ENCODE measurements at places on chromosomes 16 and 17.

- no peak for DNase-seq
Observed at GRCh38 chr16:56781528-56781961, 51.6 kb downstream of the NUP93 start.

DNA sequence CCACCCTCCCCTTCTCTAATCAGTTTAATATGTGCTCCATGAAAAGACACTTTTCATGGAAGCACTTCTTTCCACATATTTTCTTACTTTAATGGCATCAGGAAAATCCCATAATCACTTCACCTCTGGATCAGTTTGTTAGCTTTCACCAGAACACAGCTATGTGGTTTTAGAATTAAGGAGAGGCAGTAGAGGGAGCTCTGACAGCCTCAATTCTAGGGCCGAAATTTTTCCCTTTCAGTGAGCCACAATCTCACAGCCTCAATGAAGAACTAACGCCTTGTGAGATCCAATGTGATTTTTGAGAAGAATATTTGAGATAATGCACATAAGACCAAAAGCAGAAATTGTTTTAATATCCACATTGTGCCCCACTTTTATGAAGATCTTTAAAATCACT lies 1494.0 kb upstream of the CDH8 start:
- DNase-seq = no peak

DNA sequence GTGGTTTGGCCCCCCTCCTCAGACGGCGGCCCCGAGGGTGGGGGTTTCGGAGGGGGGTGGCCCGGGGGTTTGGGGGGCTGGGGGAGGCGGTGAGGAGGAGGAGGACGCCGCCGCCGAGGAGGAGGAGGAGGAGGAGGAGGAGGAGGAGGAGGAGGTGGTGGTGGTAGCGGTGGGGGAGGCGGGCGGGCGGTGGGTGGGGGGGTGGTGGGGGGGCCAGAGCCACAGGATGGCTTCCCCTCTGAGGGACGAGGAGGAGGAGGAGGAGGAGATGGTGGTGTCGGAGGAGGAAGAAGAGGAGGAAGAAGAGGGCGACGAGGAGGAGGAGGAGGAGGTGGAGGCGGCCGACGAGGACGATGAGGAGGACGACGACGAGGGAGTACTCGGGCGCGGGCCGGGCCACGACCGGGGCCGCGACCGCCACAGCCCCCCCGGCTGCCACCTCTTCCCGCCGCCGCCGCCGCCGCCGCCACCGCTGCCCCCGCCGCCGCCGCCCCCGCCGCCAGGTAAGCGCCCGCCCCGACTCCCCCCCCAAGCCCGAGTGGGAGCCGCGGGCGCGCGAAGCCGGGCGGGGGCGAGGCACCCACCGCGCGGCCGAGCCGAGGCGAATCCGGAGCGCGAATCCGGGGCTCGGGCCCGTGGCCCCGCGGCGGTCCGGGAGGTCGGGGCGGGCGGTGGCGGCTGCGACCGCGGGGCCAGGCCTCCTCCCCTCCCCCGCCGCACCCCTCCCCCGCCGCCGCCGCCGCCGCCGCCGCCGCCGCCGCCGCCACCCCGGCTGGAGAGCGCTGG lies 3.8 kb upstream of the CHD3 start:
- peak; percentile 19 for DNase-seq

DNA sequence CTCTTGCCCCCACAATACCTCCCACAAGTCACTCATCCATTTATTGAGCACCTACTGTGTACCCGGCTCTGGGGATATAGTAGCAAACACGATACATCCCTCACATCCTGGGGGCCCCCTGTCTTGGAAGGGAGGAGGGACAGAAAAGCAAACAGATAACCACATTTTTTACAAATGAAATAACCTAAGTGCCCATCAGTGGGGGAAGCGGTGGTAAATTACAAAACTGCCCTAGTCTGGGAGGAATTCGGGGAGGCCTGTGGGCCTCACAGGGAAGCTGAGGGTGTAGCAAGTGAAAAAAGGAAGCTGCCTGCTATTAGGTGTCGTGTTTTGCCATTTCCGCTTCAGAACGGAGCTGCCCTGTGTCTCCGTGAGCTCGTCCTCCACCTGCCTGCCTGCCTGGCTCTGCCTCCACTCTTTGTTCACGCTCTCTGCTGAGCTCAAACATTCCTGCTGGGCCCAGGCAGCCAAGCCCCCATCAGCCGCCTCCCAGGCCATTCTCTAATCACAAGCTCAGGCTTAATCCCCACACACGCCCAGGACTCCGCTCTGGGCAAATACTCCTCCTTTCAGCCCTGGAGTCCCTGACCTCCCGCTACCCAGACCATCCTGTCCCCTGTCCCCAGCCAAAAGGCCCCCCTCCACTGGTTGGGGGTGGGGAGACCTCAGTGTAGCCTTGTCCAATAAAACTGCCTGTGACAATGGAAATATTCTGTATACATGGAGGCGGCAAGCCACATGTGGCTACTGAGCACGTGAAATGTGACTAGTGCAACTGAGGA lies 10.2 kb upstream of the SEC14L5 start:
- no peak for DNase-seq

DNA sequence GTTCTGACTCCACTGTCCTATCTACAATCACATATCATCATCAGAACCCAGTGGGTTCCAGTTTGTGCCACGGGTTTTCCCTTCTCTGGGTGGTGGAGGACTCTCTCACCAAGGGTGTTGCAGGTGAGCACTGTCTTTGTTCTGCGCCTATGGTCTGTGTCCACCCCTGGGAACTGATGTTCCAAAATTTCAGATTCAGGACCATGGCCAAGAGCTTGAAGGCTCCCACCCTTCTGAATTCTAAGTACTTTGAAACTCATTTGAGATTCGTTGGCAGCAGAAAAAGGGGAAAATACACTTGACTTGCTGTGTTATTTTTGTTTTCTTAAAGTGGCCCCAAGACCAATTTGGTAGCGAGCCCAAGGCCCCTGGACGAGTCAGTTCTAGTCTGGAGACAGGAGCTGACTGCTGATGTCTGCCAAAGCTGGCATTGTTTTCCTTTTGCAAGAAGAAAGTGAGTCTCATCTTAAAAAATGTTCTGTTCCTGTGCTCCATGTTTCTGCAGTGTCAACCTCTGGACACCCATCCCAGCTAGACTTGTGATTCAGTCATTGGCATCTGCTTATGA lies 310.9 kb downstream of the HAPSTR1 start:
- no peak for DNase-seq

DNA sequence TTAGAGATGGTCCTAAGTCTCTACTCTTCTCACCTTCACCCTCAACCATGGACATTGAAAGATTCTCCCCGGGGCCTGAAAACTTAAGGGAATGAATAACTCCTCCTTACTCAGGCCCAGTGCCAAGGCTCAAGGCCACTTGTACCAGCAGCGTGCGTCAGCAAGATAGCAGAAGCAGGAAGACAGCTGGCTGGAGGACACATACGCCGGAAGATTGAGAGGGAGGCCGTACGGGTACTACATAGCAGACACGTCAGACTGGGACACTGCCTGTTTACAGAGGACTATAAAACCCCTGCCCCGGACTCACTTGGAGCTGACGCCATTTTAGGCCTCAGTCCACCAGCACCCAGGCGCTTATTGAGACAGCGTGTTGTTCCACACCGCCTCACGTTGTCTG lies 75.8 kb upstream of the MED13 start:
- DNase-seq = no peak

DNA sequence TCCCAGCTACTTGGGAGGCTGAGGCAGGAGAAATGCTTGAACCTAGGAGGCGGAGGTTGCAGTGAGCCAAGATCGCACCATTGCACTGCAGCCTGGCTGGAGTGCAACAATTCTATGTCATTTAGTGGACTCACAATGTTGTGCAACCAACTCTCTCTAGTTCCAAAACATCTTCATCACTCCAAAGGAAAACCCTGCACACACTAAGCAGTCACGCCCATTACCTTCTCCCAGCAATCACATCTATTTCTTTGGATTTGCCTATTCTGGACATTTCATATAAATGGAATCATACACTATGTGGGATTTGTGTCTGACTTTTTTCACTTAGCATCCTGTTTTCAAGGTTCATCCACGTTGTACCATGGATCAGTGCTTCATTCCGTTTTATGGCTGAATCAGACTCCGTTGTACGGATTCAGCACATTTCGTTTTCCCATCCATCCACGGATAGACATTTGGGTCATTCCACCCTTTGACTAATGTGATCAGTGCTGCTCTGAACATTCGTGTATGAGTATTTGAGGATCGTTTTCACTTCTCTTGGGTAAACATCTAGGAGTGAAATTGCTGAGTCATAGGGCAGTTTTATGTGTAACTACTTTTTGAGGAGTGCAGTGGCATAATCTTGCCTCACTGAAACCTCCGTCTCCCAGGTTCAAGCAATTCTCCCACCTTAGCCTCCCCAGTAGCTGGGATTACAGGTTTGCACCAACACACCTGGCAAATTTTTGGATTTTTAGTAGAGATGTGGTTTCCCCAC lies 45.4 kb upstream of the EMP2 start:
- DNase-seq = no peak

DNA sequence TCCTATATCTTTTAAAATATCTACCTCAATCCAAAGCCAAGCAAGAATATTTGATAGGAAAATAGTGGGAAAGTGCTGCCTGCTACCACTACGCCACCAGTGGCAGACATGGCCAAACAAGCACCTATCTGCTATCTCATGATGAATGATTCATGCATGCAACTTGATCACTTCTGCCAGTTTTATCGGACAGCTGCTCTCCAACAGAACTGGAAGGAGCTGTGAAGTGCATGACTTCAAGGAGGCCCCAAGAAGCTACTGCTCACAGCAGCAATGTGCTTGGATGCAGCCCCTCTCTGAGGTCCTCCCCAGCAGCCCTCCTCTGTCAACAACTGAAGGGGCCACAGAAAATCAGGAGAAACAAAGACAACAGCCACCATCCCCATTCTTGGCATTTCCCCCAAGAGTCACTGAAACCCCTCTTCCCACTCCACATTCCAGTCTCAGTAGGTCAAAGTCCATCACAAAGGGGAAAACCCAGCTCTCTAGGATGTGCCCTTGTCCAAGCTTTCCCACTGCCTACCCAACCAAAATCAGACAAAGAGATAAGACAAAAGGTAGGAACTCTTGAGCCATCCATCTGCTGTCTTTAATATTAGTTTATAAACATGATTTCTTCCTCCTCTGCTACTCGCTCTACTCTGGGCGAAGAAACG lies 215.3 kb downstream of the C16orf78 start:
- peak; percentile 39 for DNase-seq

- no peak for DNase-seq
Observed at GRCh38 chr16:61721544-61721943, 314.7 kb downstream of the CDH8 start.

DNA sequence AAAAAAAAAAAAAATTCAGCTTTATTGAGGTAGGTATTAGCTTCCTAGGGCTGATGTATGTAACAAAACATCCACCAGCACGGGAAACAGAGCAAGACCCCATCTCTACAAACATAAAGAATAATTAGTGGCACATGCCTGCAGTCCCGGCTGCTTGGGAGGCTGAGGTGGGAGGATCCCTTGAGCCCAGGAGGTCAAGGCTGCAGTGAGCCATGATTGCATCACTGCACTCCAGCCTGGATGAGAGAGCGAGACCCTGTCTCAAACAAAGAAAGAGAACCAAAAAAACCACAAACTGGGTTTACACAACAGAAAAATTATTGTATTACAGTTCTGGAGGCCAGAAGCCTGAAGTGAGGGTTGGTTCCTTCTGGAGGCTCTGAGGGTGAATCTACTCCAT lies 4.0 kb upstream of the MMP25 start:
- no peak for DNase-seq

- no peak for DNase-seq
Observed at GRCh38 chr17:35981908-35982330, 622 bp upstream of the CCL16 start.

DNA sequence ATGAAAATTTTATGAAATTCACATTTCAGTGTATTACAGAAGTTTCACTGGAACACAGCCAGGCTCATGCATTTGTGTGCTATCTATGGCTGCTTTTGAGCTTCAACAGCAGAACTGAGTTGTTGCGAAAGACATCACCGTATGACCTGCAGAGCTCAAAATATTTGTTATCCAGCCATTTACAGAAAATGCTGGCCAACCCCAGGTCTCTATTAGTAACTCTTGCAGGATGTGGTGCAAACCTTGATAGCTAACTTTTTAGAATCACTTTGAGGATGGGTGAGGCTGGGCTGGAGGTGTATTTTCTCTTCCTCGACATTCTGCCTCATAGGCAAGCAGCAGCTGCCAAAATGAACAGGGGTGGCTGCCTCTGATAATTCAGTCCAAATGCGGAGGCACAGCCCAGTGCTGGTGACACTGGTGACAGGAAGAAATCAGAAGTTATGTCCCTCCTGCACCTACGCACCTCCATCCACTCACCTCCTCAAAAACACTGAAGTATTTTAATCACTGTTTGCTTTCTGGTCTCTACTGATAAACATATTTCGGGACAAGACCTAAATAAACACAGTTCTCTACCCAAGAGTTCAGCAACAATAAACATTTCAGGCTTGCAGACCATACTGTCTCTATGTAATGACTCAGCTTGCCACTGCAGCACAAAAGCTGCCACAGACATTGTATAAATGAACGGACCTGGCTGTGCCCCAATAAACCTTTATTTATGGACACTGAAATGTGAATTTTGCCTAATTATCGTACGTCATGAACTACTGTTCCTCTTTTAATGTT lies 28.5 kb downstream of the ARHGAP17 start:
- peak; percentile 67 for DNase-seq

DNA sequence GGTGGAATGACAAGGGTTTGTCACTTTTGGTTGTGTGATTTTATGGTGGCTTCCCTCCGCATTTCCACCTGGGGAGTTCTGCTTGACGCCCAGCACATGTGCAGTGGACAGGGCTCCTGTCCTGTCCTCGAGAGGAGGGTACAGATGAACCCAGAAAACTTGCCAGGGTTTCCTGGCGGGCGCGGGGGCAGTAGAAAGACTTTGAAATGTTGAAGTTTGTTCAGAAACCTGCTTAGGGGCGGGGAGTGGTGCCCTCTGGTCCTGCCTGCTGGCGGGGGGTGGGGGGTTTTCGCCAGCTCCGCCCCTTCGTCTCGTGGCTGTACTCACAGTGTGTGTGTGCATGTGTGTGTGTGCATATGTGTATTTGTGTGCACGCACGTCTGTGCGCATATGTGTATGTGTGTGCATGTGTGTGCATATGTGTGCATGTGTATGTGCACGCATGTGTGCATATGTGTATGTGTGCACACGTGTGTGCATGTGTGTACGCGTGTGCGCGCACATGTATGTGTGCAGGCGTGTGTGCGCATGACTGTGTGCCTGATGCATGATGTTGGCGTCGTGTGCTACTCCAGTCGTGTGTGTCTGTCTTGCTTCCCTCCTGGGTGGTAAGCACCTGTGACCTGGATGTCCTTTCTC lies 6.8 kb downstream of the FN3KRP start:
- no peak for DNase-seq

- DNase-seq = peak; percentile 83
Observed at GRCh38 chr17:76492989-76493501, 8.2 kb downstream of the RHBDF2 start.

GRCh38 chr16:73526011-73526804 lies 478.3 kb upstream of the ZFHX3 start:
- DNase-seq = no peak
